ENCODE measurements at places on chromosomes 6 and 20. TPM values are rescaled to one million over a fixed set of nuclear protein-coding genes. Genes with fewer than 3 reads are reported as not detected.

The SDC4 gene
- 104 TPM for total RNA-seq

The BLOC1S5 gene
- total RNA-seq = 12.0 TPM

DNA sequence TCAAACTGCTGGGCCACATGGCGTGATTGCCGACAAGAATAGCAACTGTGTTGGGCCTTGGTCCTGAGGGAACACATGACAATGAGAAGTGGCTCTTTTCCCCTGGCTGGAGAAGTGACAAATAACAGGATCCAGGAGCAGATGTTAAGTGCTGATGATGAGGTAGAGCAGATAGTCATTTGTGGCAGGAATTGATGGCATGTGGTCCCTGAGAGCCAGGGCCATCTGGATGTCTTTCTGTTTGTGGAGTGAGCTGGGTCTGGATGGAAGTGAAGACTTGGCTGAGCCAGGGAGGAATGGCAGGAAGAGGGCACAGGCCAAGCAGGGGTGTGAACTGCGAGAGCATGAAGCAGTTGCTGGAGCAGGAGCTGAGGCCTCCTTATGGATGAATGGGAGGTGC, 67.8 kb downstream of the SCAND1 start:
- no peak for DNase-seq

DNA sequence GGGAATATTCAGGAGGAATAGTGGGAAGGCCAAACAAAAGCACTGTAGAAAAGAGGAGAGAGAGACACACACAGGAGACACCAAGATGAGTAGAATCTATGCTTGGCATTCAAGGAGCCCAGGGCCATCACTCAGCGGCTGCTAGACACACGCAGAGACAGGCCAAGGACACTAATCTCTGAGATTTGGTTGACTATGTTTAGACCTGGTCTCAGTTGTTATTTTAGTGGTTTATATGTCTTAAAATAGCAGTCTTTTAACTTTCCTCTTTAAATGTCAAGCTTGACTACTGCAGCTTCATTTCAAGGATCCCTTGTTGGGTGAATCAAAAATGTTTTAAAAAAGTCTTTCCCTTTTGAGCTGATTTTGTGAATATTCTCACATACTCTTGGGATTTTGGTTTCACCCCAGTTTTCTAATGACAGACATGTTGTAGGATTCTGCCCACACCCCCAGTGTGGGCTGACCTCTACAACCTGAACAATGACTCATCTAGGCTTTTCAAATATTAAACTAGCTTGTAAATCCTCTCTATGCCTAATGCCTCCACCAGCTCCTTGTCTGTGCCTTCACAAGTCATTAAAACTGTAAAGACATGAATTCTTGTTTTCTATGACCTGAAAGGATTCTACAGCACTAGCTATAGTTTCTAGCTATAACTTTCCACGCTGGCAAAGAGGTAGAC, 142.7 kb upstream of the EXOC2 start:
- DNase-seq = no peak
